ENCODE measurements at places on chromosomes 2 and 18.

- no peak for DNase-seq
Observed at GRCh38 chr18:24651434-24651833, 191.0 kb downstream of the HRH4 start.

DNA sequence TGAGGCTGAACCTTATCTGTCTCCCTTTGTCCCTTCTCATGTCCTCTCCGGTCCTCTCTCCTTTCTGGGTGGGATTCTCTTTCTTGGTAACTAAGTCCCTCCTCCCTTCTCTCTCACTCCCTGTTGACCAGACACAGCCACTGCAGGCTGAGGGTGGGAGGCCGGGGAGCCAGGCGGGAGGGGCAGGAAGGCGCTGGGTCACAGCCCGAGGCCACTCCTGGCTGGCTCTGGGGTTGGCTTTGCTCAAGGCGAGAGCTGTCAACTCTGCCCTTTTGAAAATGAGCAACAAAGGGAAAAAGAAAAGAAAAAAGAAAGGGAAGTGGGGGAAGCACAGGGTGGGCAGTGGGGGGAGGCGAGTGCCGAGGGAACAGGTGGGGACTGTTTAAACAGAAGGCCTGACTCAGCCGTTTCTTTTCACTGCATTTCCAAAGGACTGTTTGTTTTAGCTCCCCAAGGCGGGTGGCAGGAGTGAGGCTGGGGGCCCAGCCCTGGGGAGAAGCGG lies 70.5 kb upstream of the IGFBP5 start:
- no peak for DNase-seq

DNA sequence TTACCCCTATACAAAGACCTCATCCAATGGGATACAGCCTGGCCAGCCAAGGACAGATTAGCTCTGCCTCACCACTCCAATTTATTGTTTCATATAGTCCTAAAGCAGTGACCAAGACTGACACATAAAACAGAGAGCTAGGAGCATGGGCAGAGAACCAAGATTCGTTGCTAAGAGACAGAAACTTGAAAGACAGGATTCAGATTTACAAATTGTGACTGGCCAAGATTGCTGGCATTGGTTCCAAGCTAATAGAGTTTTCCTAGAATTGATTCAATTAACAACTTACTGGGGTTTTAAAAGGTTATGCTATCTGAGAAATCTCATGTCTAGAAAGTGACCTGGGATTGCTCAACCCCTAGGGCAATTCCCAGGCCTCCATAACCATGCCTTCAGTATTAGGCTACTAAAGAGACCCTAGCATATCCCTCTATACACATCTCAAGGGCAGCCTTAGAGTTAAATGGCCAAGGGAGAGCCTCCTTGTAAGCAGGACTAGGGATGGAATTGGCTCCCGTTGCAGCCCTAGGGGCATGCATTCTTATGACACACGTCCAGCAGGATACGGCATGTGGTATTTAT lies 75.6 kb downstream of the ICOS start:
- no peak for DNase-seq

GRCh38 chr18:25235401-25236042 lies 116.4 kb downstream of the ZNF521 start:
- DNase-seq = no peak

GRCh38 chr2:90207454-90208058 lies 1516.1 kb downstream of the RPIA start:
- DNase-seq = no peak

Data from CD4-positive, alpha-beta T cell treated with Interferon alpha-2 for 1 hour (primary cell).